ENCODE measurements at places on chromosomes 3 and 15.
A peak's percentile ranks its signal among the peaks of the same experiment; 100 is the strongest.

GRCh38 chr15:29669823-29670222, 152.4 kb downstream of the TJP1 start:
- DNase-seq, result no peak

- no peak for DNase-seq
These were observed 611.0 kb downstream of the NSUN3 start for GRCh38 chr3:94673876-94674275.

DNA sequence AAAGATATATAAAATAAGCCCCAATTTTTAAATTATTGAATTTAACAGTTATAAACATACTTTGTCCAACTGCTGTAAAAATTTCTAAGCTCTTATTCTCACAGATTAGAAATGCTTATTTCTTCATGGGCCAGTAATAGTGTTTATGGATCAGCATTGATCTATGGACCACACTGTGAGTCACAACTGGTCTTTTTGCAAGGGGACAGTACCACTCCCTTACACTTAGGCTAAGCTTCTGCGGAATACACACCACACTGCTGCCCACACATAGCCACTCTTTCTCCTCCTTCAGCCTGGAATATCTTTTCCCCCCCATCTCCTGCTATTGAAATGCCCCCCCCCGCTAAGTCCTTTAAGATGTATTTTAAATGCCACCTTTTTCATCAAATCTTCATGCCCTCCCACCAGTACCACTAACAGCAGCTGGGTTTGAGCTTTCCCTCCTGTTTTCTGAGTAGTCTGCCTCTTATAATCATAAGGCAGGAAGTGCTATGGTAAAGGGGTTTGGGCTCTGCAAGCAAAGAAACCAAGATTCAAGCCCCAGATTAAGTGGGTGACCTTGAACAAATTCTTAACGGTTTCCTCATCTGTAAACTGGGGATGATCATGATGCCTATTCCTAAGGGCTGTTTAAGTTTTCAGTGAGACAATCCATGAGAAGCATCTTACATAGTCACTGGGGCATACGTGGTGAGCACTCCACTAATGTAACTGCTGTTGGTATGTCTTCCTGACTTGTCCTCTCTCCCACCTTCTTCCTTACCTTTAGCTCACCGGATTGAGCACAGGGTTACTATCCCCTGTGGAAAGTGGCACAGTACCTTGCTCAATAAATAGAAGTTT, 69.2 kb downstream of the DCUN1D1 start:
- DNase-seq, result no peak

- no peak for DNase-seq
These were observed 90.1 kb downstream of the IGF2BP2 start for GRCh38 chr3:185734725-185735096.

DNA sequence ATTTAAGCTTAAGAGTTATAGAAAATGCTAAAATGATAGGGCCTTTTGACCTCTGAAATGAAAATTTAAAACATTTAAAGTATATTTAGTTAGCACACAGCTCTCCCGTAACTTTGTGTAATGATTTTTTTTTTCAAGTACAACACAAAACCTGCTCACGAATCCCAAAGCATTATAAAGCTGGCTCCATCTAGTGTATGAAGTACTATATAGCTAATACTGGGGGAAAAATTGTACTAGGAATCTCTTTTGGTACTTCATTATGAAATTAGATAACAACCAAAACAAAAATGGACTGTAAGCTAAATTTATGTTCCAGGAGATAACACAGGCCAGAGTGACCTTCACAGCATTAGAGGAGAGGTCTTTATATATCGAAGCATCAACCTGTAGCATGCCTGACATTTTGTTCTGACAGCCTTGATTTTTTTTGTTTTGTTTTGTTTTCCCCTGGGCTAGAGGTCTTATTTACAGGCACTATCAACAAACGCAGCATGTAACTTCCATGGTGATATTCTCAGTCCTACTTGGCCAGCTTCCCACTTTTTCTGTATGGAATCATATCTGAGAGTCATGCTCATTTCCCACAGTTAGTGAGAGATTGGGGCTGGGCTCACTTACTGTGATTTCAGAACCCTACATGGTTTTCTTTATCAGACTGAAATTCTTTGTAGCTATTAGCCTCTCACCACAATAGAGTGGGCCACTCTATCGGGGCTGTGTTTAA, 116.3 kb downstream of the MITF start:
- DNase-seq, result no peak

DNA sequence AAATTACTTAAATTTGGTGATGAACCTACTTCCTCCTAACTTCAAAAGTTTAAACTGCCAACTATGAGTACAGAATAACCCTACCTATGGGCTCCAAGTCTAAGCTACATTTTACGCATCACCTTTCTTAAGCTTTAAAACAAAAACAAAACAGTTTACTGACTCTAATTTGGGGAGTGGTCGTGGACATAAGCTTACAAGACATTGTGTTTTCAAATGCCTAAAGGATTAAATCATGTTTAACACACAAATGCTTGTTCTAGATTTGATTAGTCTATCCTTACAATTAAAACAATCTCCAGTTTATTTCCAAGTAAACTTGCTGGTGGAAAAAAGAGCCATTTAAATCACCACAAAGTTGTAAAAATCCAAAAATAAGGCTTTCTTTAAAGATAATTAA, 62.2 kb downstream of the UACA start:
- DNase-seq, result no peak

- no peak for DNase-seq
These were observed 806.3 kb downstream of the DIPK2A start for GRCh38 chr3:144777906-144778305.

GRCh38 chr3:4584456-4585249, 91.5 kb downstream of the ITPR1 start:
- DNase-seq, result peak; percentile 14

GRCh38 chr3:31977736-31978135, 3.3 kb downstream of the OSBPL10 start:
- DNase-seq, result no peak

GRCh38 chr3:141845407-141846049, 30.9 kb upstream of the ATP1B3 start:
- no peak for DNase-seq

Measured in T-helper 2 cell treated with Interferon-gamma antibody and Interleukin-4, amounts not matched to agents 5 μg/mL and 100 μg/mL, for 36 hours (primary cell).